Amniotic stem cell (primary cell): ENCODE measurements at places on chromosomes 4 and X.
A peak's percentile ranks its signal among the peaks of the same experiment; 100 is the strongest.

DNA sequence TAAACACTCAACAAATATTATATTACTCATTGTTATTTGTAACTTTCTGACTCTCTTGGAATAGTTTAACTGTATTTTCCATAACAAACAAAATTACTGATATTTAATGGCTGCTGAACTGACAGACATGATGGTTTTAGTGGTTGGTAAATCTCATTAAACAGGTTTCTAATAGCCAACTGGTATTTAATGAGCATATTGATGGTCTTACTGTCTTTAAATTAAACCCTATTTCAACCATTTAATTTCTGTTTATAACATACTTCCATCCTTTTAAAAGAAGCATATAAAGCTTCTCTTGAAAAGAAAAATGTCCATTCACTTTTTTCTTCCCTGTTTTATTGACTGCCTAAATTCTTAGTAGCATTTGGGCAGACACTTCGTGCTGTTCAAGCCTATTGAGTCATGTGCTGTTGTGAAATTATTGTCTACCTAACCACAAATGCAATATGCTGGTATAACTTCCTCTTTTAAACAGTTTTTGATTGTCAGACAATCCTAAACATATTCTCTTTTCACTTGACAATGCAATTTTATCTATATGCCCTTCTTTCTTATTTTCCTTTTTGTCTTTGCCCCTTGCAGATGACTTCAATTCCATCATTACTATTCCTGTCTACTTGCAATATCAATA, 163.9 kb upstream of the SLC7A11 start:
- DNase-seq = no peak

DNA sequence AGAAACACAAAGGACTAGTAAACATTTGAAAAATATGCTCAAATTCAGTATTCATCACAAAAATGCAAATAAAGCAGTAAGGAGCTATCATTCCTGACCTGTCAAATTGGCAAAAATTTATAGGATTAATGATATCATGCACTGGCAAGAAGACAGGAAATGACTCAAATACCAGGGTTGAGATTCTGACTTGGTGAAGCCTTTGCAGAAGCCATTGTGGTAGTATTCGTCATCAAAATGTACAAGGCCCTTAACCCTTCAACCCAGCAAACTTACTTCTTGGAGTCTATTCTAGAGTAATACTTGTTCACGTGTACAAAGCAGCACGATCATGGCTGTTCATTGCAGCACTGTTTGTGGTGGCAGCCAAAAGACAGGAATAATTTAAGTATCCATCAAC, 132.4 kb downstream of the ENOX2 start:
- DNase-seq = peak; percentile 38

- no peak for DNase-seq
Observed at GRCh38 chr4:73528171-73528570, 46.6 kb downstream of the AFM start.

- no peak for DNase-seq
Observed at GRCh38 chr4:123363729-123364128, 32.9 kb upstream of the SPRY1 start.

DNA sequence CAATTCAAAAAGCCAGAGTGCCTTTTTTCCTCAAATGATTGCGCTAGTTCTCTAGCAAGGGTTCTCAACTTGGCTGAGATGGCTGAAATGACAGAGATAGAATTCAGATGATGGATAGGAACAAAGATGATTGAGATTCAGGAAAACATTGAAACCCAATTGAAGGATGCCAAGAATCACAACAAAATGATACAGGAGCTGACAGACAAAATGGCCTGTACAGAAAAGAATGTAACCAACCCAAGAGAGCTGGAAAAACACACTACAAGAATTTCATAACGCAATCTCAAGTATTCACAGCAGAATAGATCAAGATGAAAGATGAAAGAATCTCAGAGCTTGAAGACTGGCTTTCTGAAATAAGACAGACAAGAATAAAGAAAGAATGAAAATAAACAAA, 51.7 kb upstream of the MMAA start:
- no peak for DNase-seq

DNA sequence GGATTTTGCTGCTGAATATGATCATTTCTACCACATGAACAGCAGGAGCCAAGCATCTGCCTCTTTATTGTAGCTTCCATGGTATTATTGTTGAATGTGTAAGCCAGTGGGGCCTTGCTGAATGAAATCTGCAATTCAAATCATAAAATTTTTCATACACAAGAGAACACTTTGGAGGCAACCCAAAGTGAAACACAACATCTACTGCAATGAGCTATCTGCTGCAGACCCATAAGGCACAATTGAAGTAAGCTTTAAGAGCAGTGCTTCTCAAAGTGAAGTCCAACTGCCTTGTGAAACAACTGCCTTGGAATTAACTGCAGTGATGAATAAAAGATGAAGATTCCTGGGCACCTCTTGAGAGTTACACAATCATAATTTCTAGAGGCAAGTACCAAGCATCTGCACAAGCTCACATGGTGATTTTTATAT, 626.3 kb upstream of the INTU start:
- no peak for DNase-seq

- DNase-seq = no peak
Observed at GRCh38 chr4:152166567-152166966, 369.3 kb downstream of the FBXW7 start.

DNA sequence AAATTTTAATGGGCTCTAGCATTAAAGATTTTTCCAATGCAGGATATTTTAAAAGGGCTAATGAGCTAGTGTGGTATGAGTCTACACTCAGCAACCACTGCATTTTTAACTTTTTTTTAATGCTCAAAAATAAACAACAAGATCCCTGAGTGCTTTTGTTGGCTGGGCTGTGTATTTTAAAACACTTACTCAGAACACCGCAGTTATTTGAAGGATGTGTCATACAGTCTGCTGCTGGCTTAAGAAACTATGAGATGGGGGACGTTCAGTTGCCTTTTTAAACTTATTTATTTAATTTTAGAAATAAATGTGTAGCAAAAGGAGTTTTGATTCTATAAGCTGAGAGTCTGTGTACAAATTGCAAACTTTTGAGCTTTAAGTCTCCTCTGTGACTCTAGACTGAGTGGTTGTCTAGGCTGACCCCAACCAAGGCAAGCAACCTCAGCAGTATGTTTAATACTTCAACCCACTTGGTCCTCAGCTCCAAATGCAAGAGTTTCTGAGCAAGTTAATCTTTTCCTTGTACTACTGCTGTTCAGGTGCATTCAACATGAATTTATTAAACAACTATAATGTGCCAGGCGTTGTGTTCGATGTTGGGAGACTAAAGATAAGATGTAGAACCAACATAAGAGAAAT, 278.6 kb upstream of the DIPK2B start:
- peak; percentile 79 for DNase-seq

DNA sequence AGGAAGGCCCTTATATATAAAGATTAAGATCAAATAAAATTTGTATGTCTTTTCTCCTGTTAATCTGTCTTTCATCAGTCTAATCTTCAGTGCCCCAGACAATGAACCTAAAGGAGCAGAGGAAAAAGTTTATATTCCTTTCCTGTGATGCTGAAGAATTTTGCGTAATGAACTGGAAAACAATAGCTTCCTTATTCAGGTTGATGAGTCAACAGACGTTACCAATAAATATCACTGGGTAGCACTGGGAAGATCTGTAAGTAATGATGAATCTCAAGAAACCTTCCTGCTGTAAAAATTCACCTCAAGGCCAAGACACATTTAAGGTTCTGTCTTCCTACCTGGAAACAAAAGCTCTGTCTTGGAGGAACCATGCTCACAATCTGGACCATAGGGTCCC, 25.5 kb downstream of the CDKN2AIP start:
- no peak for DNase-seq

DNA sequence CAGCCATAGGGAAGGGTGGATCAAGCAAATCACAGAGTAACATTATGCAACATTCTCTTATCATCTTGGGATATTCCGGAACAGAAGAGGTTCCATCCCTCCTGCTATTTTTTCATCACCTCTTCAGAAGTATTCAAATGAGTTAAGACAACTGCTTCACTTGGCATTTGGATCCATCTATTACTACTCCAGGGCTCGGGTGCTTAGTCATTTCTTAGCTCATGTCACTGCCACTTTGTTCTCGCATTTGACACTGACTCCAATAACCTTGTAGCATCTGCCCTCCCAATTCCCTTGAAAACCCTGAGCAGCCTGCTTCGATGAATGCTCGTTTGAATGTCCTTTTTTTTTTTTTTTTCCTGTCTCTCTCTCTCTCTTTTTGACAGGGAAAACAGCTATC, 114.9 kb downstream of the PPARGC1A start:
- no peak for DNase-seq

- no peak for DNase-seq
Observed at GRCh38 chrX:119990556-119991004, 47.0 kb upstream of the NKAP start.

DNA sequence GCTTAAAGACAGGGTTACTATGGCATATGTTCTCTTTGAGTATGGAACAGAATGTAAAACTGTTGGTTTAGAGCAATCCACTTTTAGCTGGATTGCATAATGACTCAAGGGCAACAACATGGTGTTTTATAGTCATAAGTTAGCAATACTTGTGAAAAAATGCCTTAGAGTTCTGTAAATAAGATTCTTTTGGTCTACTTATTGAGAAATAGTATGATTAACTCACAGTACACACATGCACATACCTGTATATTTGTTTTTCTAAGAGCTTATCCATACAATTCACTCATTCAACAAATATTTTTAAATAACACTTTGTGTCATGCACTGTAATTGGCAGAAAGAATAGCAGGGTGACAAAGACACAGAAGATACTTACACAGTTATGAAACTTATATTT, 1415.5 kb downstream of the PCDH7 start:
- no peak for DNase-seq

DNA sequence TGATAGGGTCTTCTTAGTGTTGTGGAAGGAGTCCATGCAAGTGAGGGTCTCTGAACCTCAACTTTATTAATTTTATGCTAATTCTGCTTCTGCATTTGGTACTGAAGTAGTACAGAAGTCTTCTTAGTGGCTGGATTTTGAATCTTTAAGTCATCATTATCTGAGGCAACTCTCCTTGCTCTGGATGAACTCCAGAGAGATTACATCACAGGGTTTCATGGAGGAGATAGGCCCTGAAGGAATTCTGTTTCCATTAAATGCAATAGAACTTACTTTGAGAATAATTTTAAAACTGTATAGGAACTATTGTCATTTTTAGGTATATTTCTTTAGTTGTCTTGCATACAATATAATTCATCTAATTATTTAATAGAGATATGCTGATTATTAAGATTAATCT, 451.2 kb downstream of the FAT4 start:
- no peak for DNase-seq

DNA sequence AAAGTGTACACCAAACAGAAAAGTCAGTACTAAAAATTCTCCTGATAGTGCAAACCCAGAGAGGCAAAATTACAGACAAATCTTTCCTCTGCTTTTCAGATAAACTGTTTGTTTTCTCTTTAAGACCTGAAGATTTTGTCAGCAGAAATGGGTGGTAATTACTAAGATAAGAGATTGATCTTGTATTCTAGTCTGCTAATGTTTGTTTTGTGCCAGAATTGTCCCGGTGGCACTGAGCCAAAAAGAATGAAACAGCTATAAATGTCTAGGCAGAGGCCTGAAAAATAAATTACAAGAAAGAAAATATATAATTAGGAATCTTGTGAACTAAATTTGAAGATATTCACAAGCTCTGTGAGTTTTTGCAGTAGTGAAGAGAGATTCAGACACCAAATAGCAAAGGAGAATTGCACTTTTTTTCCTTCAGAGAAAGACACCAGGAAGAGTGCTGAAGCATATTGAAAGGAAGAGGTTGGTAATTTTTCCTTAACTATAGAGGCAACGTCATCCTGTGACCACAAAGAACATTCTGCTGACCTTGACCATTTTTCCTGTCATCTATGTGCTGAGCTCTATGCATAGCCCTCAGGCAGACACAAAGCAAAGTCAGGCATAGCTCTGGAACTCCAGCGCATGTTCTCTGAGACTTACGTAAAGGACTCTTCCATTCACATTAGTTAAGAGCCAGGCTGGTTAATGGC, 314.5 kb upstream of the RASGEF1B start:
- DNase-seq = no peak
